ENCODE measurements at places on chromosomes 5 and 9.

- no peak for DNase-seq
Observed at GRCh38 chr5:134555223-134555889, 29.9 kb downstream of the JADE2 start.

DNA sequence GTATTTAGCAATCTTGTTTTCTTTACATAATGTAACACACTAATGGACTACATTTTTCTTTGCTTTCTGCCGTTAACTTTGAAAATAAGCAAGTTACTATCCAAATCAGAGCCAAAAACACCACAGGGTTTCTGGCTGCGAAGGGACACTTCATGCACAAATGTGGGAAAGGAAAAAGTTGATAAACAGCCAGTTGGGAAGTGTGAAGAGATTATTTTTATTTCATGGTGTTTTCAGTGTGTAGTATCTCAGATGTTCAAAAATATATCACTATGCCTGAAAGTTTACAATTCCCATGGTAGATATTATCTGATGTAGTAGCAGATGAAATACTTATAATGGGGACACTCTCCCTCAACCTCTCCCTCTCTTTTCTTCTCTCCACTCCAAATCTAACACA lies 135.3 kb downstream of the CETN3 start:
- no peak for DNase-seq

DNA sequence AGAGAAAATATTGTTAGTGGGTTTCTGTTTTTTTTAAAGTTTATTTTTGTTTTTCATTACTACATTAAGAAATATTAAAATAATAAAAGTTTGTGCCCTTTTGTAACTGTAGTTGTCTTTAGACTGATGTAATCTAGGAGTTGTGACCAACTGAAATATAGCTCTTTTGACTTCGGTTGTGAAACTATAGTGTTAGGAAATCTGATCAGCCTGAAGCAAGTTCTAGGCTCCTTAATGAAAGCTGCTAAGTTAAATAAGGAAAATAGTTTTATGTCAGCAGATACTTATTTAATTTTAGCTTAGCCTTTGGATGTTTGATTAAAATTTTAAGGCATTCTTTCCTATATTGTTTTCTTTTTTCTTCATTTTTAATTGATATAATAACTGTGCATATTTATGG lies 14.2 kb downstream of the AP3S1 start:
- no peak for DNase-seq

DNA sequence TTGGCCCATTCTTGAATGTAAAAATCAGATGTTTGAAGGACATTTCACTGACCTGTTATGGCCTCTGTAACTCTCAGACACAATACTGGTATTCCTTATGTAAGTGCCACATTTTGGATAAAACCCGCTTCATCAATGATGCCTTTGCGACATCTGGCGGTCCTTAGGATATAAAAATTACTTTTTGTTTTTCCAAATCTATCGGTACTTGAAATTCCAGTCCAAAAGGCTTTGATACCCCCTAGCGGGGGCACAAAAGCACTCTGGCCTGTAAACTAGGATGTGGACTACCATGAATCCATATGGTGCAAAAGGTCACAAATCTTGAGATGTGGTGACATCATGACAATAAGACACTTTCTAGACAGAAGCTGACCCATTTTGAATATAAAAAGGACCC lies 291.8 kb downstream of the KIAA0825 start:
- DNase-seq = no peak

DNA sequence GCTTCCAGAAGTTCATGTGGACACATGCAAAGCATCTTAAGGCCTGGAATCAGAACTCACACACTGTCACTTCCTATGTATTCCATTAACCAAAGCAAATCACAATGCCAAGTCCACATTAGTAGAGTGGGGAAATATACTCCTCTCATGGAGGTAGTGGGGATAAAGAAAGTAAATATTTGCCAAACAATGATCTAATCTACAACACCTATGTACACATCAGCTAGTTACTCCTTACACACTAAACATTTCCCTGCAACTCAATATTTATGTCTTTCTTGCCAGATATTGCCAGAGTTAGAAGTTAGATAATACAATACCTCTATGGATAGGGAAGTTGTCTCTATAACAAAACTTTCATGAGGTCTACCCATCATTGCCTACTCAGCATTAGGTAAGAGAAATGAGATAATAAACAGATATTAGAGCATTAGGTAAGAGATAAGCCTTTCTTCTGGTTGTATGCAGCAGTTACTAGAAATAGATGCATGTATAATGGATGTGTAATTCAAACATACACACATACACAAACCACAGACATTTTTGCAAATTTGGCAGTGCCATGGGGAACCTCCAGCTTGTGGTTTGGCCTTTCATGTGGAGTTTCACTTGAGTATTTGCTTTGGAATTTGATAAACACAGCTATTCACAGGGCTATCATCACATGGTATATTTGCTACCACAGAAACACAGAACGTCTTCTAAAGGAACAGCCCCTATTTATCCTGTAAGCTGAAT lies 196.5 kb downstream of the TLE1 start:
- no peak for DNase-seq

DNA sequence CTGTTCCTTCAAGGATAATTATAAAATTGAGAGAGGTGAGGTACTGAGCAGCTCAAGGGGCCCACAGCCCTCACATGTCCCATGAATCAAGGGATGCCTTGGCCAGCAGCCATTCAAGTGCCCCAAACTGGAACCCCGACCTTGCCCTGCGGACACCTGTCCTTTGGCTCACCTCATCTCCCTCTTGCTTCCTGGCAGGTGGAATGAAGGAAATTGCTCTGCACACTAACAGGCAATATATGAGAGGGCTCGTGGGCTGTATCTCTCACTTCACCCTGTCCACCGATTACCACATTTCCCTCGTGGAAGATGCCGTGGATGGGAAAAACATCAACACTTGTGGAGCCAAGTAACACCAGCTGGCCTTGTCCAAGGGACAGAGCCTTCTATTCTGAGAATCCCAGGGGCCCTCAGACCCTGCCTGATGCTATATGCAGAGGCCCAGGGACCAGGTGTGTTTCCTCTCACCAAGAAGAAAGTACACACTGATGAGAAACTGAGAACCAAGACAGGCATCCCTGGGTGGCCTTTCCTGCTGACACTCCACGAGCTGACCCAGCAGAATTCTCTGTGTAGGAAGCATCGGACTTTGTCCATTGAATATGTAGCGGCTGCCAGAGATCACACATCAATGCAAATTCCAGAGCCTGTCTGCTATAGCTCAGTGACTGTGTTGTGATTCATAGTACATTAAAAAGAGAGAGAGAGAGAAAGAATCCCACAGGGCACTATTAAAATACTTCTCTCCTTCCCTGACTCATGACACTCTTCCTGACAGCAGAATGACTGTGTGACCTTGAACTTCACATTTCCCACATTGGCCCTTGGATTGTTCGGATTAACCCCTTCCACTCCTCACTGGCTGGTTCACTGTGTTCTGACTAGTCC lies 92.6 kb downstream of the LIFR start:
- DNase-seq = no peak

GRCh38 chr5:12360218-12360617 lies 456.0 kb upstream of the CTNND2 start:
- no peak for DNase-seq

DNA sequence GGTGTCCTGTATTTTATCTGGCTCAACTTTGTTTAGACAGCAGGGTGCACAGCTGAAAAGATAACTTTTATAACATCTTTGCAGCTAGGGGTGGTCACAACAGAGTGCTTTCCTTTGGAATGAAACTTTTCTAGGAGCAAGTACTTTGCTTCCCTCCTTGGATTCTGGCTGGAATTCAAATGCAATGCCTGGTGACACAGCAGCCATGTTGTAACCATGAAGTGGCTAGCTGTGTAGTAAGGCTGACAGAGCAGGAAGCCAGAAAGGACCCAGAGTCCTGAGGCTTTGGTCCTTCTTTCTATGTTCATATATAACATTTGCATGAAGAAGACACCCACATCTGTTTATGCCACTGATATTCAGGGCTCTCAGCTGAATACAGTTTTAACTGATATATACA lies 48.1 kb downstream of the TENT4A start:
- DNase-seq = no peak

- no peak for DNase-seq
Observed at GRCh38 chr5:94932259-94932658, 313.8 kb downstream of the SLF1 start.

DNA sequence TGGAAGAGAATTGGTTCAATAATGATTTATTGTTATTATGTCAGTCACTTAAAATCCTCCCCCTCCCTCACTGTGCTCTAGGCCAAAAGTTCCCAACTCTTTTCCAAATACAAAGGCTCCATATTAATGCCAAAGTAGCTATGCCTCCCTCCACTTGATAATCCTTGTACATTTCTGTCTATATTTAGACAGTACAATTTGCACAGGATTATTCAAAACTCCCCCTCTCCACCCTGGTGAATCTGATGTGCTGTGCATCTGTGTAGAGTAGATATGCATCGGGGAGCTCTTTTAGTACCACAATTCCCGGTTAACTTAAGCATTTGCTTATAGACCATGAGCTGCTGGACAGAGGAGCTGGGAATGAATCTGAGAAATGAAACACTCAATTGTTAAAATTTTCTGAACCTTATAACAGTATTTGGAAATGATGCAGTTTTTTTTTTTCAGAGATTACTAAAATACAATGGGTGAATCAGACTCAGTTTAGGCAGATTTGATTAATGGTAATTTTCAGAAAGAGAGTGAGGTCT lies 27.6 kb downstream of the GLRA1 start:
- DNase-seq = no peak

GRCh38 chr9:2302606-2303005 lies 287.5 kb downstream of the SMARCA2 start:
- DNase-seq = no peak

GRCh38 chr9:128946571-128947276 lies 679 bp downstream of the DOLK start:
- DNase-seq = no peak

- DNase-seq = no peak
Observed at GRCh38 chr9:22047596-22047995, 38.5 kb upstream of the CDKN2B start.

DNA sequence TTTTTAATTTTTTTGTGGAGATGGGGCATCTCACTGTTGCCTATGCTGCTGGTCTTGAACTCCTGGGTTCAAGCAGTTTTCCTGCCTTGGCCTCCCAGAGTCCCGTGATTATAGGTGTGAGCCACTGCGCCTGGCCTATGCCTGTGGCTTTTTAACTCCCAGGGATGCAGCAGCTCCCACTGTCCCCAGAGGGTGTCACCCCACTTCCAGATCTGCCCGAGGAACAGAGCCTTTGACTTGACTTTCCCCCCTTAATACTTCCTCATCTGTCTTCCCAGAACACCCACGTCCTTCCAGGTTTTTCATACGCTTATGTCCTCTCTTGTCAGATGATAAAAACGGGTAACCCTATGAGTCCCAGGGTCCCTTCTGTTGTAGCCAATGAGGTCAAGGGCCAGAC lies 7.6 kb upstream of the PRRC2B start:
- DNase-seq = no peak

GRCh38 chr5:134511796-134512660 lies 13.4 kb upstream of the JADE2 start:
- DNase-seq = no peak

- DNase-seq = no peak
Observed at GRCh38 chr5:118561971-118562370, 426.4 kb downstream of the DTWD2 start.

- DNase-seq = no peak
Observed at GRCh38 chr5:35908228-35908627, 30.2 kb downstream of the CAPSL start.

DNA sequence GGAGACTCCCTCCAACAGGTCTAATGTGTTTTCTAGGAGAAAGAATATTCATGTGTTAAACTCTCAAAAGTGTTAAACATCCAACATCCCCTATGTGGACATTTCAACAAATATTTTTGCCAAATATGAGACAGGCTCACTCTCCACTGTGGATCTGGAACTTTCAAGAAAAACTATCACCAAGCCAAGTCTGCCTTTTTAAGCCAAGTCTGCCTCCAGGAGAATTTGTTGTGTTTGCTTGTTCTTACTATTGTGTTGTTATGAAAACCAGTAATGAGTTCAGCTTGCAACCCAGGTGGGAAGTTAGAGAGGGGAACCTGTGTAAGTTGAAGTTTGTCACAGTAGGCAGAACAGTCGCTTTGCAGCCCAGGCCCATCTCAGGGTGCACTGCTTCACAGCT lies 228.1 kb downstream of the NFIB start:
- no peak for DNase-seq

DNA sequence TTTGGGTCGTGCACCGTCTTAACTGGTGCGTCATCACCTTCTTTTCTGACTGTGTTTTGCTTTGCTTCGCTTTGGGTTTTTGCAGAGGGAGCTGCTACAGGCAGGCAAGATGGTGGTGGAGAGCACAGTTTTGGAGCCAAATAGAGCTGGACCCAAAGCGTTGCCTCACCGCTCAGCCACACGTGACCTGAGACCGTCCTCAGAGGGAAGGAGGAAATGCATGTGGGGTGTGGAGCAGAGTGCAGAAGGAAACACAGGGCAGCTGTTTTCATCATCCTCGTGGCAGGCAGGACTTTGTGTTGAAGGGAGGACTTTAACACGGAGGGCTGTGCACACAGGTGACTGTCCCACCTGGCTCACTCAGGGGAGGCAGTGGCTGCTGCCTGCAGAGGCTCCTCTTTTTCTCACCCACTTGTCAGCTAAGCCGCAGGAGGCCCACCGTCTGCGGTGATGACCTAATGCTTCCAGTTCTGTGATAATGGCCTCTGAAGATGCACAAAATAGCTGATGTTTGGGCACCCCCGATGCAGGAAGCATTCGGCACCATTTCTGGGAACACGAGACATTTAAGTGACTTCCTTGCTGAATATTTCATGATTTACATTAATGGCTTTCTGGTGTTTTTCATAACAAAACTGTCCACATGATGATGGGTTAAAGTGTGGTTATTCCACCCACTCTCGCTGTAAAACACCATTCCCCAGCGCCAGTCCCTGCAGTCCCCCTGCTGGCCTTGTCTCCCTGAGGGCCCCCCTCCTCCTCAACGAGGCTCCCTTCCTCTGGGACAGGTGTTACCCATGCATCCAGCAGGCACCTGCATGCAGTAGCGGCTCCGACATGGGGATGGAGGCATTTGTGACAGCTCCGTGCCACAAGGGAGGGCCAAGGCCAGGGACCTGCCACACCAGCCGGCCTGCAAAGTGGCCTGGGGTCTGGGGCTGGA lies 12.4 kb upstream of the UBAC1 start:
- DNase-seq = no peak

GRCh38 chr9:98247831-98248657 lies 7.4 kb downstream of the TBC1D2 start:
- no peak for DNase-seq

- no peak for DNase-seq
Observed at GRCh38 chr5:54284586-54284985, 25.8 kb downstream of the ARL15 start.

GRCh38 chr5:139378101-139378825 lies 4.8 kb downstream of the SLC23A1 start:
- no peak for DNase-seq

DNA sequence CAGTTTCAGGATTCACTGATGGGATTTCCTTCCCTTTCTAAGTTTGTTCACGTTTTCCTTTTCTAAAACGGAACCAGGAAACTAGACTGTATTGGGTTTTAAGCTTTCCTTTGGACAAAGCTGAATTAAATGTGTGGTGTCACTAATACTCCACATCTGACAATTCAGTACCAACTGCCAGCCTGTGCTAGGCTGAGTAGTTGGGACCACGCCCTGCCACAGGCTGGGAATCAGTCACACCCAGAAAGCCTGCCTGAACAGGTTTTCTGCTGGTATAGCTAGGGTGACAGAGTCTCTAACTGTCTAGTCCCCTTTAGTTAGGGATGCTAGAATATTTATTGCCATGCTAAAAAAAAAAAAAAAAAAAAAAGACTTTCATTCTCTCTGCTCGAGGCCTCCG lies 15.6 kb downstream of the SPACA9 start:
- no peak for DNase-seq

All from stimulated activated CD8-positive, alpha-beta memory T cell treated with anti-CD3 and anti-CD28 coated beads, Interleukin-15, amount 100 ng/mL, for 4 hours (primary cell).